ENCODE measurements at places on chromosomes 6 and 20.

- DNase-seq: no peak
Measured at GRCh38 chr6:166465003-166465399, 82.3 kb upstream of the MPC1 start.

GRCh38 chr6:136772685-136773472 is 19.4 kb downstream of the MAP3K5 start:
- no peak for DNase-seq

- DNase-seq: peak; percentile 34
Measured at GRCh38 chr6:43772681-43773049, 2.7 kb downstream of the VEGFA start.

DNA sequence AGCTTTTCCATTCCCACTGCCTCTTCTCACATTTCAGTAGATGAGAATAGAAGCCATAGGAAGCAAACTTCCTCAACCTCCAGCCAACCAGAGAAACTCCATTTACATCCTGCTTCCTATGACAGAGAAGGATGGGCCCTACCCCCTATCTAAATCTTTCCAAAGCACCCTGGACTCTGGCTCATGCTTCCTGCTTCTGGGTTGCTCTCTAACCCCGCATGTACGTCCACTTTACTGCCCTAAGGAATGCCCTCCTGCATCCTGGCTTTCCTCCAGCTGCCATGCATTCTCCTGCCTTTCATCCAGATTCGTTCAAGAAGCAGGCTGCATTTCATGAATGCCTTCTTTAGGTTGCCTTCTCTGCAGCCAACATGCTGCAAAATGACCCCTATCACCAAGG is 91.9 kb downstream of the FAM217A start:
- peak; percentile 88 for DNase-seq

GRCh38 chr6:30075790-30076732 is 492 bp upstream of the RNF39 start:
- DNase-seq: no peak

DNA sequence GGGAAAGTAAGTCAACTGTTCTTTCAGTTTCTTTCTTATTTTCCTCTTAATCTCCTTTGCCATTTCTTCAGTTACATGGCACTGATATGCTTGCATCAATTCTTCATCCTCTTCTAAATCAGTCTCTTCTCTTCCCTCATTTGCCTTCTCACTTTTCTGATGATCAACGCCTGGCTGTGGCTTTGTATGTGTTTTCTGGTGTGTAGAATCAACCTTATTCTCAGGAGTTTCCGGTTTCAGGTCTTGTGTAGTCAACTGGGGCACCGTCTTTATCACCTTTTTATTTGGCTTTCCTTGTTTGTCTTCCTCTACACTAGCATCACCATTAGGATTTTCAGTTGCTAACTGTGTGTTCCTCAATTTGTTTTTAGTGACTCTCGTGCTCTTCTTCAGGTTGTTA is 31.6 kb downstream of the AHI1 start:
- DNase-seq: no peak

- no peak for DNase-seq
Measured at GRCh38 chr20:43462660-43463526, 5.2 kb downstream of the SRSF6 start.

DNA sequence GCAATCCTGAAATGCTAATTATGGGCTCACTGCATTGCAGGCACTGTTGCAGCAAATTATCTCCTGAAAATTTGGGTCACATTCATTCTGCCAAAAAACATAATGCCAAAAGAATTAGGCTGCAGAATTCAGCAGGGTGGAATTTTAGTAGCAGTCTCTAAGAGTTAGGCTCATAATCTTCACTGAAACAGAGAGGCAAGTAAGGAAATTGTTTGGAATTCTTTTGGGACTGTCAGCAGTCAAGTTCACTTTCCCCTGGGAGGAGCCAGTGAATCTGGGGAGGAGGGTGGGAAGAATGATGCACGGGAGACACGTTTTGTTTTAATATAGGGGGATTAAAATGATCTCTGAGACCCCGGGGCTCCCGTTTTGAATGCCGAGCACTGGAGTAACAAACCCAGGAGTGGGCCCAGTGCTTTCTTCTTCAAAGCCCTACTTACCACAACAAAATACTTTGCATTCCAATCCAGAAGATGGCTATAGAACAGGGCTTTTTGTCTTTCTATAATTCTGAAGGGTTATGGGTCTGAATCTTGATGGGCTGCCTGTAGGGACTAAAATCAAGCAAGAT is 44.7 kb downstream of the SOBP start:
- DNase-seq: no peak

- no peak for DNase-seq
Measured at GRCh38 chr20:59040667-59041066, 1.9 kb downstream of the PRELID3B start.

DNA sequence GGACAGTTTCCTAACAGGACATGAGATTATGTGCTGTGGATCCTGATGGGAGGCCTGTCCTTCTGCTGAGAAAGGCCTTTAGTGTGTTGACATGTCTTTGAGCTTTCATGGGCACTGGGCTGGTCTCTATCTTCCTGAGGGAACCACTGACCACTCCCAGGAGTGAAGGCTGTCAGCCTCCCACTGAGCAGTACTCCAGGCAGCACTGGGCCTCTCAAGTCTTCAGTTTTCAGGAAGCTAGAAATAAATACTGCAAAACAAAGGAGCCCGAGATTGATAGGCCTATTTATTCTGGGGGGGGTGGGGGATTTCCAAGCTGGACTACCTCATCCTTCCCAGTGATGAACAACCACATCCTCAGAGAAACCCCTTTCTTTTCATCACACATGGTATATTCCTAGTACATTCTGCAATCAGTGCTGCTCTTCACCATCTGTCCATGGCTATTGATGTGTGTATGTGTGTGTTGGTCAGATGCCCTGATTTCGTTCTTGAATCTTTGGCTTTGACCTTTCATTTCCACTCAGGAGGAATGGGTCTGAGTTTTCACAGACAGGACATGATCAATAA is 180.9 kb upstream of the SPTLC3 start:
- DNase-seq: no peak

GRCh38 chr20:49424536-49424935 is 57.9 kb downstream of the KCNB1 start:
- peak; percentile 47 for DNase-seq

All from EH (cell line).